ENCODE measurements at places on chromosomes 3 and 15. TPM values are rescaled to one million over a fixed set of nuclear protein-coding genes. Genes with fewer than 3 reads are reported as not detected.

GRCh38 chr15:75545064-75545463, 34.1 kb downstream of the PTPN9 start:
- DNase-seq = no peak

DNA sequence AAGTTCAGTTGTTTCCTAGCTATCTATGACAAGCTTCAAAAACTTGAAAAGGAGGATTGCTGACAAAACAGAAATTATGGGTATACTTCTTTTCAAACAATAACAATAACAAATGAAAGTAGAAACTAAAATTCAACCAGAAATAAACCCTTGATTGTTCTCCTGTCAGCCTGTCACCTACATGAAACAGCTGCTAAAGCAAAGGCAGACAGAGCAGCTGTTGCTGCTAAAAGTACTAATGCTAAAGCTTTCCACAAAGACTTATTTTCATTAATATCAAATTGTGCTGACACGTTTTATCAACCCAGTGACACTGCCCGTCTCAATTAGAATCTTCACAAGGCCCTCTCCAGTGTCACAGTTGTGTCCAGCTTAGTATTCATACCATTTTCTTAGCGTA, 533.2 kb upstream of the GBE1 start:
- DNase-seq = no peak

GRCh38 chr15:50144341-50145120, 25.5 kb upstream of the ATP8B4 start:
- no peak for DNase-seq

DNA sequence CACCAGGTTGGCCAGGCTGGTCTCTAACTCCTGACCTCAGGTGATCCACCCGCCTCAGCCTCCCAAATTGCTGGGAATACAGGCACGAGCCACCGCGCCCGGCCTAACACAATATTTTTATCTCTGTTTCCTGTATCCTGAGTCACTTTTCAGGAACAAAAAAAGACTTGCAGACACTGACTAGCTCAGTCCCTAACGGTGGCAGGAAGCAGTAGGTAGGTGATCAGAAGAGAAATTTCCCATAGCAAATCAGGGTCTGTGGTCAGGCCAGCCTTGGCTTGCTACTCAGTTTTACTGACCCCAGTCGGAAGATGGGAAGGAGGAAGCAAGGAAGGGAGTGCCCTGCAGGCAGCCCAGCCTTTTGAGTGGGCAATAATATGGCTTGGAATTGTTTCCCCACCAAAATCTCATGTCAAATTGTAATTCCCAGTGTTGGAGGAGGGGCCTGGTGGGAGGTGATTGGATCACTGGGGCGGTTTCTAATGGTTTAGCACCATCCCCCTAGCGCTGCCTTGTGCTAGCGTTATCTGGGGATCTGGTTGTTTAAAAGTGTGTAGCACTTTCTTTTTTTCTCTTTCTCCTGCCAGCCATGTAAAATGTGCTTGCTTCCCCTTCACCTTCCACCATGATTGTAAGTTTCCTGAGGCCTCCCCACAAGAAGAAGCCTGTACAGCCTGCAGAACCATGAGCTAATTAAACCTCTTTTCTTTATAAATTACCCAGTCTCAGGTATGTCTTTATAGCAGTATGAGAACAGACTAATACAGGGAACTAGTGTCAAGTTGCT, 19.5 kb upstream of the CDCP1 start:
- peak; percentile 61 for DNase-seq

- no peak for DNase-seq
These were observed 389.8 kb downstream of the TBC1D5 start for GRCh38 chr3:17352620-17353019.

- no peak for DNase-seq
These were observed 424.3 kb upstream of the TPRG1 start for GRCh38 chr3:188747489-188747888.

- no peak for DNase-seq
These were observed 37.5 kb downstream of the TSPAN3 start for GRCh38 chr15:77033417-77033728.

DNA sequence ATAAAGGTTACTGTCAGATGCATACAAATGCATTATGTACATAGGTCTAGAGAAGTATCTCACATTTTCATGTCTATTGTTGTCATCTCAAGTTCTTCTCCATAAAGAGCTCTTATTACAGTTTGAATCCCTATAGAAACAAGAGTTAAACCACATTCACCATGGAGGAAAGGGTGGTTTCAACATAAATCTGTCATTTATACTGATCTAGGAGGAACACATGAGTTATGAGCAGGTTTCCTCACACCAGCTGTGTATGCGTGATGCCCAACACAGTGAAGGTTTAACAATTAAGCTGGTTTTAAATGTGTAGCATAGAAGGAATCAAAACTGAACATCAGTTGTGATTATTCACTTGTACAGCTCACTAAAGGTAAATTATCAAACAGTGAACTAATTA, 251.7 kb downstream of the KCNMB2 start:
- no peak for DNase-seq

DNA sequence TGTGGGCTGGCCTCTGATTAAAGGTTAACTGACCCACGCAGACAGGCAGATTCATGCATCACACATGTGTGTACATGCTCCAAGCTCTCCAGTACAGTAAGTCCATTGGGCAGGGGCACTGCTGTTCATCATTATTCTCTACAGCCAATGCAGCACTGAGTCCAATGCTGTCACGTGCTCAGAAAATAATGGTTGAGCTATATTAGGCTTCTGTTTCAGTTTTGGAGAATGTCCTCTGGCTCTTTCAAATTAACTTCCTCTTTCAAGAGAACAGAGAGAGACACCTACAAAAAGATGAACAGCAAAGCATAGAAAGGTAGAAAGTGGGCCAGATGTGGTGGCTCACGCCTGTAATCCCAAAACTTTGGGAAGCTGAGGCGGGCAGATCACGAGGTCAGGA, 202.6 kb downstream of the MEX3B start:
- no peak for DNase-seq

GRCh38 chr3:42652251-42652610, 1.3 kb upstream of the ZBTB47 start:
- no peak for DNase-seq

DNA sequence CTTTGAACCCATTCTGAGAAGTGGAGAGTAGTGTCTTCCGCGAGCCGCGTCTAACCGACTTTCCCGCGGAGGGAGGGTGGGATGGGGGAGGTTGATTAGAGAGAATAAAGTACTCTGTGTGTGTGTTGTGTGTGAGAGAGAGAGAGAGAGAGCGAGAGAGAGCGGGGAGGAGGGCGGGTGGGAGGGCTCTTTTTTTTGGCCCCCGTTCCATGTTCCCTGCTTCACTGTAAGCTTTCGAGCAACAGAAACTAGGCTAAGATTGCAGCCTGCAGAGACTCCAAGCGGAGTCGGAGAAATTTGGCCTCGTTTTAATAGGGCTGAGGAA, 1.6 kb upstream of the MEIS2 start:
- no peak for DNase-seq

GRCh38 chr15:59817834-59818233, 128.7 kb upstream of the BNIP2 start:
- no peak for DNase-seq

DNA sequence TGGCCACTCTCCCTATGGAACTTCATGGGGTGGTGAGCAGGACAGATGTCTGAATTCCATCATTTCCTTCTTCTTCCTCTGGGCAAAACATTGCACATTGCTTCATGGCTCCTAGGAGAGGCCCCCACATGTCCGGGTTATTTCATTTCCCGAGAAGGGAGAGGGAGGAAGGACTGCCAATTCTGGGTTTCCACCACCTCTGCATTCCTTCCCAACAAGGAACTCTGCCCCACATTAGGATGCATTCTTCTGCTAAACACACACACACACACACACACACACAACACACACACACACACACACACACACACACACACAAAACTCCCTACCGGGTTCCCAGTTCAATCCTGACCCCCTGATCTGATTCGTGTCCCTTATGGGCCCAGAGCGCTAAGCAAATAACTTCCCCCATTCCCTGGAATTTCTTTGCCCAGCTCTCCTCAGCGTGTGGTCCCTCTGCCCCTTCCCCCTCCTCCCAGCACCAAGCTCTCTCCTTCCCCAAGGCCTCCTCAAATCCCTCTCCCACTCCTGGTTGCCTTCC, 1.9 kb downstream of the RHO start:
- peak; percentile 17 for DNase-seq

GRCh38 chr3:134594331-134594741, 56.5 kb downstream of the KY start:
- DNase-seq = no peak

DNA sequence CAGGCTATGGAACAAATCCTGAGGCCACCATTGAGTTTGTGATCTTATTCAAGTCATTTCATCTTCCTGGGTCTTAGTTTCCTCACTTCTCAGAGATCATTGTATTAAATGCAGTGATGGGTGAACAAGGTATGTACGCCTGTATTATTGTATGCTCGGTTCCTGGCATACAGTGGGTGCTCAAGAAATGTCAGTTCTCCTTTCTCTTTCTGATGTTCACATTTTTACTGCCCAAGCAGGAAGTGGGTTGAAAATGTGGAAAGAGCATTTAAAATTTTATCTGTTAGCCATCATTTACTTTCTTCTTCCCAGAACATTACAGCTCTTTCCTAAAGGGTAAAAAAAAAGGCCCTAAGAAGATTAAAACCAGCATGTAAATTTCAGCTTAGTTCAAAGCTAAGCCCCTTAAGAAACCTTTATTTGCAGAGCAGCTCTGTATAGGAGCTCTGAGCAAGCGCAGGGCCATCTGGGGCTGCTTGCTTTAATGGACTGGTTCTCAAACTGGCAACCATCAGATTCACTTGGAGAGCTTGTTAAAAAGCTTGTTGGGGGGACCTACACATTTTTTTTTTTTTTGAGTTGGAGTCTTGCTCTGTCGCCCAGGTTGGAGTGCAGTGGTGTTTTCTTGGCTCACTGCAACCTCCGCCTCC, 179.4 kb downstream of the CHST2 start:
- DNase-seq = no peak

DNA sequence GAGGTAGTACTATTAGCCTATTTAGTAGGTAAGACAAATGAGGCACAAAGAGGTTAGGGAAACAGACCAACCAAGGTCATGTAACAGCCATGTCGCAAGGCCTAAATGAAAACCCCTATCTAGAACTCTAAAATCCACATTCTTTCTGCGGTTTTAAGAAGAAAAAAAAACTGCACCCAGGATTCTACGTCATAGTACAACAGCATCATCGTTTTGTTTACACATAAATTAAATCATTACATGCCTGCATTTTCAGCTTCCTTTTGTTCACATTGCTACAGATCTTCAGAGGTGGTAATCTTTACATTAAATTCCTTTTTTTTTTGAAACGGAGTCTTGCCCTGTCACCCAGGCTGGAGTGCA, 548 bp upstream of the PSMD6 start:
- peak; percentile 51 for DNase-seq

DNA sequence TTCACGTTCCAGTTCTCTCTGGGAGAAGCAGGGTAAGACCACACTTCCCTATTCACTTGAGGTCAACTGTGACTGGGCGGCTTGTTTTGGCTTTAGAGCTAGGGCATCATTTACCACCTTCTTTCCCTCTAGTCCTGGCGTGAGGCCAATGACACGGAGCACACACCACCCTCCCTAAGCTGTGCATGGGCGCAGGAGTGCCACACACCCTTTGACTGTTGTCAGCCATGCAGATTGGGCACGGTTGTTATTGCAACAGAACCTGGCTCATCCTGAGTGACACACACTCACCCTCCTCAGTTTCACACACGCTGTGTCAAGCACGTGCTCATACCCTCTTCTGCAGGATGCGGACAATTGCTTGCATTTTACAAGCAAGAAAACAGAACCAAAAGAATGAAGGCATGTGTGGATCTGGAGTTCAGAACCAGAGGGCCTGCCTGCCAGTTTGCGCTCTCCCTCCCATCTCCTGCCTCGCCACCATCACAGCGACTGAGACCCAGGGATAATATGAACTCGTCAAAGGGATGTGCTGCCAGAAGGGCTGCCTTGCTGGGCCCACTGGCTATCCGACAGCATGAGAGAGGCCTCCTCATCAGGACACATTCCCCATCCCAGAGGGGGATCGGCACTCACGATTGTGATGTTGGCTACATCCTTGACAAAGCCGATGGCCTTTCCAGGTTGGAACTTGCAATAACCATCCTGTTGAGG, 17.6 kb downstream of the CTSH start:
- DNase-seq = no peak

- DNase-seq = peak; percentile 80
These were observed 50.0 kb upstream of the CORO2B start for GRCh38 chr15:68528626-68529290.

DNA sequence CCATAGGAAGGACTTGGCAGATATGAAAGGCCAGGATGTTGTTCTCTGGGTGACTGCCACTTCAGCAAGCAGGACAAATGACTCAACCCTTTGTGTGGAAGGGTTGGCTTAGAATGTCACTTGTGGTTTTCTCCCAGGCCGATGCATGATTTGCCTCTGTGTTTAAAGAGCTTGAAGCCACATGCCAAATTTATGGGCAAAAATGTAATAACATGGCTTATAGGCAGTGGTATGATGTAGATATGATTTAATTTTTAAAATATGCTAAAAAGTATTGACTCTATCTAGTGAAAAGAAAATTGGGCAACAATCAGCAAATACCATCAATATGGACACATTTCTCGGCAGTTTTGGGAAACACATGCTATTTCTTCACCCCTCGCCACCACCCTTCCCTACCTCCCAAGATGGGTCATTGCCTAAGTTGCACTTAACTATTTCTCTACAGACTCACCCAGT, 114.6 kb downstream of the CYP19A1 start:
- peak; percentile 95 for DNase-seq

- peak; percentile 21 for DNase-seq
These were observed 20.4 kb downstream of the HACD3 start for GRCh38 chr15:65550681-65551098.

DNA sequence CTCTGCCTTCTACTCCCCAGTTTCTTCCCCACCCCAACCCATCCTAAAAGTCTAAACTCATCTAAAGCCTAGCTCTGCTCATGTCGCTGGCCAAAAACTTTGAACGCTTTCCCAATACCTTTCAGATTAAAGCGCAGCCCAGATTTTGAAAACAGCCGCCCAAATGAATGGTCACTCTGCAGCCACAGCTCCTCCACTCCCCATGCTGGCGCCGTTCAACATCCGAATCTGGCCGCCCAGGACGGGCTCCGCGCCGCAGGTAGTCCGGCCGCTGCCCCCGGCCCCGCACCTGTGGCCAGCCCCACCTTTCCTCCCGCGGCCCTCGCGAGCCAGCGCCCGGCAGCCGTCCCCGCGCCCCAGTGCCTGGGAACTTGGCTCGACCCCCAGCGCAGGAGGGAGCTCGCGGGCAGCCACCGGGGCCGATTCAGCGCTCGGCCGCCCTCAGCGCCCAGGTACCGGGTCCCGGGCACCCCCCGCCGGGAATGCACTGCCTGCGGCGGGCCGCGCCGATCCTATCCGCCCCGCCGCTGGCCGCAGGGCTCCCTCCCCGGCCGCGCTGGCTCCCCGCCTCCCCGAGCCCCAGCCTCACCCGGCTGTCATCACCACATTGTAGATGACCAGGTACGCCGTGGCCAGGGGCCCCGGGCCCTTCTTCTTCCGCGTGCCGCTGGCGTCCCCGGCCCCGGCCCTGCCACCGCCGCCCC, 417 bp downstream of the HACD2 start:
- DNase-seq = no peak

ACKR4 gene
- 0.98 TPM for total RNA-seq

ISLR gene
- total RNA-seq = 2.5 TPM

IL16 gene
- 0.96 TPM for total RNA-seq

ABHD17C gene
- total RNA-seq = 4.5 TPM

CMC1 gene
- total RNA-seq = 31.6 TPM

SLC28A2 gene
- not detected for total RNA-seq

SCAMP2 gene
- 31.4 TPM for total RNA-seq

INSYN1 gene
- total RNA-seq = not detected

SCN10A gene
- not detected for total RNA-seq

GOLGA8M gene
- total RNA-seq = not detected

MKRN3 gene
- total RNA-seq = 3.5 TPM

GRAMD2A gene
- not detected for total RNA-seq

SLC12A1 gene
- total RNA-seq = 0.10 TPM

MANF gene
- total RNA-seq = 200 TPM

SLC51B gene
- not detected for total RNA-seq

CDCP1 gene
- total RNA-seq = 75.6 TPM

Data from RPMI7951 (cell line).